ENCODE measurements at places on chromosomes 16 and 17.

DNA sequence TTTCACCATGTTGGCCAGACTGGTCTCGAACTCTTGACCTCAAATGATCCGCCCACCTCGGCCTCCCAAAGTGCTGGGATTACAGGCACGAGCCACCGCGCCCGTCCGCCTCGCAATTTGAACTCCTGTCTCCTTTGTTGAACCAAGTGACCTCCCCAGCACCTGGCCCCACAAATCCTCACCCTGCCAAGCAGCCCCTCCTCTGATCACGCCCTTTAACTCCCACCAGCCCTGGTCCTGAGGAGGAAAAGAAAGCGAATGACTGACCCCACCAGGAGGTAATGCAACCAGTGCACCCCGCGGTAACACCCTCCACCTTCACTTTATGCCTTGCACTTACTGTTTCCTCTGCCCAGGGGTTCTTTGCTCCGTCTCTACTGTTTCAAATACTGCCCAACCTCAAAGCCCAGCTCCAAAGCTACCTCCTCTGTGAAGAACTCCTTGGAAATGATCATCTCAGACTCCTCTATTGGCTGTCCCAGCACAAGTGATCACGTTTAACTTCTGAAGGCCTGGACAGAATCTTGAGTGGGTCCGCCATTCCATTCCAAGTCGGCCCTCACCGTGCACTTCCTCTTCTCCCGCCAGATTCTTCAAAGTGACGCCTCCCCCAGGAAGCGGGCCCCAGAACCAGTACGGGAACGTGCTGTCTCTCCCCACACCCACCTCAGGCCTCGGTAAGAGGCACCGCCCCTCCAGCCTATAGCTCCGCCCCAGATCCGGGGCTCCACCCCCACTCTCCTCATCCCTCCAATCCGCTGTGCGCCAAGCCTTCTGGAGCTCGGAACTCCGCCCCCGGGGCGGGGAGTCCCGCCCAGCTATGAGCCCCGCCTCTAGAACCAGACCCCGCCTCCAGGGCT, 4.4 kb downstream of the CD19 start:
- peak; percentile 95 for DNase-seq

DNA sequence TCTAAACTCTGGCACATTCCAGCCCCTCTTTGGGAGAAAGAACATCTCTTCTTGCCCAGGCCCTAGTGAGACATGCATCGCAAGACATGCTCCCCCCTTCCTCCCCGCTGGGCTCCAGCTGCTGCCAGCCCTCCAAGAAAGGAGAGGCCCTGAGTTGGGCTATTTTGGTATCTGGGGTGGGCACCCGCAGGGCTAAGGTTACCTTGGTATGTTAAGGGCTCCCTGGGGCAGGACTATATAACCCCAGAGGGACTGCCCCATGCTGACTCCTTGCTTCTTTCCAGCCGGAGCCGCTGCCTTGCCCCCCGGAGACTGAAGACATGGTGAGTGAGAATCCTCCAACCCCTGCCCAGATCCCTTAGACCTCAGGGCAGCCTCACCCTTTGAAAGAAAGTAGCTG, at the start of gene MYL11:
Gene MYL11, plus strand, starts transcription at position 265 of the 400 bp plus-strand sequence. Its CDS starts 56 bp downstream, at position 321.
- no peak for DNase-seq

- DNase-seq = no peak
Observed at GRCh38 chr16:14248791-14249190, 177.7 kb downstream of the MRTFB start.

DNA sequence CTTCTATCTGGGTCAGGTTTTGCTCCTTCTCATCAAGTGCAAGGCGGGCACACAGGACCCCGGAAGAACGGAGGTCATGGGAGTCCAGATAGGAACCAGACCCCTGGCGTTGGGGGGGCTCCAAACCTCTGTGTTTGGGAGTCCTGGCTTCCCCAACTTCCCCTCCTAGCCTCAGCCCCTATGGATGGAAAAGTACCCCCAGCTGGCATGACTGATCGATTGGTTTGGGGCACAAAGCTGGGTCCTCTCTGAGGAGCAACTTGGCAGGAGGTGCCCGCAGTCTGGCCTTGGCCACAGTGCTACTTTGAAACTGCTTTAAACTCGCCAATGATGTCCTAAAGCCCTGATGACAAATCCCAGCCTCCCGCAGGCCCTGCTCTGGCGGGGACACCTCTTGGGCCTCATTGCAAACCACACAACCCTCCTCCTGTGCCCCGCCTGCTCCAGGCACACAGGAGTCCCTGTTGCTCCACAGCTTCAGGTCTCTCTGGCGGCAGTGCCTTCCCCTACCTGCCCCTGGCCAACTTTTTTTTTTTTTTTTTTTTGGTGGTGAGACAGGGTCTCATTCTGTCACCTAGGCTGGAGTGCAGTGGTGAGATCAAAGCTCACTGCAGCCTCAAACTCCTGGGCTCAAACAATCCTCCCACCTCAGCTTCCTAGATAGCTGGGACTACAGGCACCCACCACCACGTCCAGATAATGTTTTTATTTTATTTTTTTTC, 38.0 kb upstream of the SNN start:
- DNase-seq = no peak

- no peak for DNase-seq
Observed at GRCh38 chr17:233473-233941, 52.1 kb upstream of the DOC2B start.

GRCh38 chr17:43983515-43984411, 20.7 kb upstream of the NAGS start:
- DNase-seq = peak; percentile 76

DNA sequence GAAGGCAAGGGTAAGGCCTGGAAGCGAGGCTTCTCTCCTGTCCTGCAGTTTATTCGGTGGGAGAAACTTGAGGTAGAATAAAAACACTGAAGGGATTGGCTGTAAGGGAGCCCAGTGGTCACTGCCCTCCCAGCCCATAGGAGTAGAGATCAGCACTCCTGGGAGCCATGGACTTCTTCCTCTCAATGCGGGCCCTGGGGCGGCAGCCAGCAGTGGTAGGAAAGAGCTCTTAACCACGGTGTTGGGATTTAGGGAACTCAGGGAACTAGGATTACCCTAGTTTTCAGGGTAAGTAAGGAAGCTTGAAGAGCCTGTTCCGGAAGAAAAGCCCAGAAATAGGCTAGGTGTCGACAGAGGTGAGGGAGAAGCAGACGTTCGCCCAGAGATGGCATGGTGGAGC, 23.8 kb upstream of the NAGLU start:
- DNase-seq = no peak

GRCh38 chr17:29388937-29389336, 1.2 kb upstream of the TAOK1 start:
- DNase-seq = no peak

- DNase-seq = peak; percentile 89
Observed at GRCh38 chr17:46821482-46822387, 3.2 kb upstream of the WNT3 start.

- no peak for DNase-seq
Observed at GRCh38 chr17:18161207-18162145, 22.2 kb upstream of the ALKBH5 start.

GRCh38 chr17:7580604-7581575, 1.5 kb downstream of the CD68 start:
- peak; percentile 42 for DNase-seq

GRCh38 chr16:30949650-30950515, 1.0 kb downstream of the ORAI3 start:
- DNase-seq = peak; percentile 87

- DNase-seq = no peak
Observed at GRCh38 chr16:74511961-74512360, 90.7 kb upstream of the CLEC18B start.

GRCh38 chr17:8611619-8612298, 18.8 kb downstream of the MYH10 start:
- DNase-seq = no peak
